ENCODE measurements at places on chromosomes 11 and 22.

GRCh38 chr11:87144252-87144651 lies 106.5 kb downstream of the TMEM135 start:
- DNase-seq: no peak

GRCh38 chr11:23022854-23023253 lies 162.6 kb upstream of the CCDC179 start:
- no peak for DNase-seq

- no peak for DNase-seq
Observed at GRCh38 chr11:27231530-27231929, 131.5 kb downstream of the CCDC34 start.

DNA sequence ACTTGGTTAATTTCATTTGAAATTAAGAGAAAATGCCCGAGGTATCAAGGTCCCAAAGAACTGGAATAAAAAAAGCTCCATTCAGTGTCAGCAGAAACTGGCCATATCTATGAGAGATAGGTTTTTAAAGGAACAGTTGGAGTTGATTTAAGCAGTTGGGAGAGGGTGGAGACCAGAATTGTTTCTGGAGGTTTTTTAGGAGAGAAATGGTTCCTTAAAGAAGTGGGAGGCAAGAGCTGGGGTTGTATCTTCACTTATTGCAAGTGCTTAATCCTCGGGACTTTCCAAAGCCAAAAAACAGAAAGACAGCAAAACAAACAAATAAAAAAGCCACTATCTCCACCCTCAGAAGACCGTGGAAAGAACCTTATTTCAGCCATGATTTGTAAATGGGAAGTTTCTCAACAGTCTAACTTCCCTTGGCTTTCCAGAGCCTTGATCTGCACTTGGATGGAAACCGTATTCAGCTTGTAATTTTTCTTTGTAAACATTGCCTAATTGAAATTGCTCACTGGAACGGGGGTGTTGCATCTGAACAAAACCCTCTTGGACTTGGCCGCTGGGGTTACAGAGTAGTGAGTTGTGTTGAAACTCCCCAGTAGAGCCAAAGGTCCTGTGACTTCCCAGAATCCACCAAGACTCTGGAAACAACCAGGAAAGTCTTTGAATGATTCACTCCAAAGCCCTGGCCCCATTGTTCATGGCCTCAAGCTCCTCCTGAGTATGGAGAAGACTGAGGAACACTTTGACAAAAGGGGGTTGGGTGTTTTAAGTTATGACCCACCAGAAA lies 115.6 kb downstream of the SLC1A2 start:
- DNase-seq: no peak

GRCh38 chr11:64739871-64740270 lies 4.1 kb downstream of the RASGRP2 start:
- DNase-seq: no peak

- DNase-seq: no peak
Observed at GRCh38 chr22:37782340-37783168, 25.2 kb upstream of the GCAT start.

DNA sequence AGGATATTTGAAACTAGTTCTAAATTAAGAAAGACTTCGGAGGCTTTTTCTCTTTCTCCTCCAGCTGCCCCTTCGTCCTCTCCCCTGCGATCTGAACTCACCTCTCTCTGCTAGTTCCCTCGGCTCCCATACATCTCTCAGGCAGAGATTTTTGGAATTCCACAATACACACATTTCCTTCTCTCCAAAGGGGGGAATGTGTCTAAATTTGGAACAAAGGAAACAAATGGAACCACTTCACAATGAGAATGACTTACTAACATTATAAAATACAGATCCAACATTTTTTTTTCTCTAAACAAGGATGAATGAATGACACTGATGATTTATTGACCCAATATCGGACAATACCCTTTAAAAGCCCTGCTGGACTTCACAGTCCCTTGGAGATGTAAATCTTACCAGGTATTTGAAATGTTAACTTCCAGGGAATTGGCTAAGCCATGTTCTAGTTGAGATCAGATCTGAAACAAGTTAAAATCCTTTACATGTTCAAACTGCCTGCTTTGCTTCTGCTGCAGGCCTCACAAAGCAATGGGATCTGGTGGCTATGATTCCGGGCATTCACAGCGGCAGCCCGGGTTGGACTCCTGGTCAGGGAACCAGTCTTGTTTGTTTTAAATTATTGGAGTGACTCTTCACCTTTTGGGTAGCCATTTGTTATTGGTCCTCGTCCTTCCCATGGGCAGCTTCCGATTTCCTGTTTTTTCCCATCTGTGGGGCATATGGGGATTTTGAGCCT lies 20.5 kb upstream of the GSTP1 start:
- DNase-seq: no peak

DNA sequence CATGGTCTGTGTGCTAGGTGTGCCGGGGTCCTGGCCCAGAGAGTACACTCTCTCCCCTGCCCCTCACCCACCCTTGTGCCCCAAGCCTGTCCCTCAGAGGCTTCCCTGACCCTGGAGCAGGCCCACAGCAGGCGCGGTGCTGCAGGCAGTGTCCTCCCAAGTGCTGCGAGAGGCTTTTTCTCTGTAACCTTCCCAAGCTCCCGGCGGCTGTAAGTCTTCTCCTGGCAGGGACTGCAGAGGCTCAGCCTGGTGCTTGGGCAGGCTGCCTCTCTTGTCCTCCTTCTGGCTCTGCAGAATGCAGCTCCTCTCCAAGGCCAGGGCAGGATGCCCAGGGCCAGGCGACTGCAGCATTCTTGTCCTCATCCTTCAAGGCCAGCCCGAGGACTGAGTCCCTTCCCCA lies 15.9 kb downstream of the RFPL1 start:
- no peak for DNase-seq

DNA sequence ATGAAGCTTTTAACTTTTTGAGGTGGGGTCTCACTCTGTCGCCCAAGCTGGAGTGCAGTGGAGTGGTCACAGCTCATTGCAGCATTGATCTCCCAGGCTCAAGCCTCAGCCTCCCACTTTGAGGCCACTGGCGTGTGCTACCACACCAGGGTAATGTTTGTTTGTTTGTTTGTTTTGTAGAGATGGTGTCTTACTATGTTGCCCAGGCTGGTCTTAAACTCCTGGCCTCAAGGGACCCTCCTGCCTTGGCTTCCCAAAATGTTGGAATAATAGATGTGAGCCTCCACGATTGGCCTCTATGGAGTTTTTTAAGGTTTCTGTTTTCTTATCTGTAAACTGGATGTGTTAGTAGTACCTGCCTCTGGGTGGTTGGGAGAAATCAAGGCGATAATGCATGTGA lies 41.4 kb downstream of the MED15 start:
- no peak for DNase-seq

DNA sequence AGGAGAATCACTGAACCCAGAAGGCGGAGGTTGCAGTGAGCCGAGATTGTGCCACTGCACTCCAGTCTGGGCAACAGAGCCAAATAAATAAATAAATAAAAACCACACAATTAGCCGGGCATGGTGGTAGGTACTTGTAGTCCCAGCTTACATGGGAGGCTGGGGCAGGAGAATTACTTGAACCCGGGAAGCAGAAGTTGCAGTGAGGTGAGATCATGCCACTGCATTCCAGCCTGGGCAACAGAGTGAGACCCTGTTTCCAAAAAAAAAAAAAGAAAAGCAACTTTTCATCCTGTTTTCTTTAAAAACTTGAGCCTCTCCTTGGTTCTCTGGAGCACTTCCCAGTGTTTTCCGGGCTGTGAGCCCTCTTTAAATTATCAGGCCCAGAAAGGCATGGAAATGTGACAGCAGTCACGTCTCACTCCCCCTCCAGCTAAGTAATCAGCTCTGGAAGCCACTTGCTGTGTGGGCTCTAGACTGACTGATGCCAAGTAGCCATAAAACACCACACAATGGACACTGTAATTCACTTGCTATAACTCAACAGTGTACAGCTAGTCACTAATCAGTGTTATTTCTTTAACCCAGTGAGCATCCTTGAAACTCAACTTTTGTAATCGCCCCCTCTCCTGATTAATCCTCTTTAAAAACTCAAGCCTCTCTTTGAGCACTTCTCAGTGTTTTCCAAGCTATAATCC lies 13.0 kb upstream of the MCHR1 start:
- DNase-seq: no peak

DNA sequence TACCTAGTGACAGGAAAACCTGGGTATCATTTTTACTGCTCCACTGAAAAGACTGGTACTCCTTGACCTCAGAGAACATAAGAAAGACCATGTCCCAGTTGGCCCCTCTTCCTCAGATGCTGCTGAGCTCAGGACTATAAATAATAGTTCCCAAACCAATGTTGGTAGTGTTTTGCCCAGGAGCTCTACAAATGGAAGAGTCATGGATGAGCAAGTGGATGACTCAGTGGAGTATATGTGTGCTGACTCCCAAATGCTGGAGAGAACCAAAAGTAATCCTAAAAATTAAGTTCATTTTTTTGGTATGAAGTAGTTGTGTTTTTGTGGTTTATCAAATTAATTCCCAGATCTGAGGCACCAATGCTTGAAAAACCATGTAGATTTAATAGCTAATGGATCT lies 482.0 kb downstream of the KCNA4 start:
- no peak for DNase-seq

DNA sequence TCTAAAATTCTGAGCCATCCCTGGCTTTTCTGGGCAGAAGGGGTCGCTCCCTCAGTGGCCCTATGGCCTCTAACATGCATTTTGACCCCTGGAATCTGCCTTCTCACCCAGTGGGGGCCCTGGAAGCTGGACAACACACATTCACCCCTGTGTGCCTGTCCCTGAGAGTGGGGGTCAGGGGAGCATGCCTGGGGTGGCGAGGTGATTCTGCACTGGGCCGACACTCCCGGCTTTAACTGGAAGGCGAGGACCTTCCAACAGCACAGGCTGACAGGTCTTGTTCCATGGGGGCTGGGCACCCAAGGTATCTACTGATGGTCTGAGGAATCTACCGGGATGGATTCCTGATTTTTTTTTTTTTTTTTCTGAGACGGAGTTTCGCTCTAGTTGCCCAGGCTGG lies 10.7 kb downstream of the PPM1F start:
- no peak for DNase-seq

DNA sequence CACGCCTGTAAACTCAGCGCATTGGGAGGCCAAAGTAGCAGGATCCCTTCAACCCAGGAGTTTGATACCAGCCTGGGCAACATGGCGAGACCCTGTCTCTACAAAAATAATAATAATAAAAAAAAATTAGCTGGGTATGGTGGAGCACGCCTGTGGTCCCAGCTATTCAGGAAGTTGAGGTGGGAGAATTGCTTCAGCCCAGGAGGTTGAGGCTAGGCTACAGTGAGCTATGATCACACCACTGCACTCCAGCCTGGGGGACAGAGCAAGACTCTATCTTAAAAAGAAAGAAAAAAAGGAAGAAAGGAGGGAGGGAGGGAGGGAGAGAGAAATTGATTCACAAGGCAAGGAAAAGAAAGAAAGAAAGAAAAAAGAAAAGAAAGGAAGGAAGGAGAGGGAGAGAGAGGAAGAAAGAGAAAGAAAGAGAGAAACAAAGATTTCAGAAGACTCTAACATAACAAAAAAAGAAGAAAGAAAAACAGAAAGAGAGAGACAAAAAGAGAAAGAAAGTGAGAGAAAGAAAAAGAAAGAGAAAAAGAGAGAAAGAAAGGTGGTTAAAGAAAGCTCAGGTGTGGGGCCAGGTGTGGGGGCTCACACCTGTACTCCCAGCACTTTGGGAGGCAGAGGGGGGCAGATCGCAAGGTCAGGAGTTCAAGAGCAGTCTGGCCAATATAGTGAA lies 37.3 kb upstream of the MYH9 start:
- DNase-seq: no peak

DNA sequence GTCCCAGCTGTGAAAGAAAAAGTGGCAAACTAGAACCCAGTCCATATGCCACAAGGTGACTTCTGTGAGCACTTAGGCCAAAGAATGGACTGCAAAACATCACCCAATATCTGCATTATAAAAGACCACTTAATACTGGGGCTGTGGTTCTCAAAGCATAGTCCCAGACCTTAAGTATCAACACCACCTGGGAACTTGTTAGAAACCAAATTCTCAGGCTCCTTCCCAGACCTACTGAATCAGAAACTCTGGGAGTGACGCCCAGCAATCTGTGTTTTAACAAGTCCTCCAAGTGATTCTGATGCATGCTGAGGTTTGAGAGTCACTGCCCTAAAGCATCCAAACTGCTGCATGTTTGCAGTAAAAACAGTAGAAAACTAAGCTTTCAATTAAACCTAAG lies 81.3 kb downstream of the SERGEF start:
- no peak for DNase-seq

DNA sequence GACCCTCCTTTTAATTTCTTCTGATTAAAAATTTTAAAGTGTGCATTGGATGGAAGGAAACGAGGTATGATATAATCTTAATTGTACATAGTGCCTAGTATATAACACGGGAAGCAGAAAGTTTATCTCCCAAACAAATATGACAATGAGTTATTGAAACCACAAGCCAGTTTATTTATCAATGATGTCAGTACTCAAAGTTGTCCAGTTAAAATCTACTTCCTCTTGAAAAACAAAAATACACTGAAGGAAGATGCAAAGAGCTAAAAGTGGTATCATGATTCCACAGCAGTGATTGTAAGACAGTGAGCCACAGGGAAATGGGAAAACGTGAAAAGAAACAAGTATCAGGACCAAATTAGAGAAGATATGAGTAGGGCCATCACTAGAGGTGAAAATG lies 18.8 kb upstream of the OR5B21 start:
- DNase-seq: no peak

- no peak for DNase-seq
Observed at GRCh38 chr11:46504817-46505613, 88.8 kb downstream of the AMBRA1 start.

DNA sequence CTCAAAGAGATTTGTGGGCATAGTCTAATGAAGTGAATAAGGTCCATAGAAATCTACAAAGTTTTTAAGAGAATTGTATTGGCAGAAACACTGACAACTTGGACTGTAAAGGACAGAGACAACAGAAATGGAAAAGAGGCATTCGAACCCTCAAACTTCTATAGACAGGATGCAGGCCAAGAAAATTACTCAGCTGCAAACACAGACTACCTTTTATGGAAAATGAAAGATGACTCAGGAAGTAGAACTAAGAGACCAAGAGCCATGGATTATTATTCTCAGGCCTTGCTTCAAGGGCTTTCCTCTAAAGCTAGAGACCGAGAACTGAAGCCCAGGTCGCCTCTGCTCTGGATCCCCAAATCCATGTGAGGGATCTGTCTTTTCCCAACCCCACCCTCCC lies 3.8 kb upstream of the PELI3 start:
- no peak for DNase-seq

DNA sequence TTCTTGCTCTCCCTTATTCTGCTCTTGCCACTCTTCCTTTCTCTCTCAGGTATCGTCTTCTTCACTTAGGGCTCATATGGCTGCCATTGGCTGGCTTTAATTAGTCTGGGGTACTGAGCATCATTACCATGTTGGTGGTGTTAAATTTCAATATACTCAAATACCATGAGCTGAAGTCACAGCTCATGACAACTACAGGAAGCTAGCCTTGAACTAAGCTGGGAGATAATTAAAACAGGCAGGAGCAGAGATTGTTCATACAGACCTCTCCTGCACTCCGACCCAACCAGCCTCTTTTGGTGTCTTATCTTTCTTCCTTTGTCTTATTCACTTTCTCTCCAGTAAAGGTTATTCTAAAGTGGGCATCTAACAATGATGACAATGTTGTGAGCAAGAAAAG lies 130.9 kb upstream of the BLID start:
- no peak for DNase-seq
